ENCODE measurements at places on chromosomes 1 and 21. TPM values are rescaled to one million over a fixed set of nuclear protein-coding genes. Genes with fewer than 3 reads are reported as not detected.

OR6N1 gene
- not detected for total RNA-seq

NBPF4 gene
- total RNA-seq, result not detected

COL9A2 gene
- total RNA-seq, result 0.59 TPM

DNA sequence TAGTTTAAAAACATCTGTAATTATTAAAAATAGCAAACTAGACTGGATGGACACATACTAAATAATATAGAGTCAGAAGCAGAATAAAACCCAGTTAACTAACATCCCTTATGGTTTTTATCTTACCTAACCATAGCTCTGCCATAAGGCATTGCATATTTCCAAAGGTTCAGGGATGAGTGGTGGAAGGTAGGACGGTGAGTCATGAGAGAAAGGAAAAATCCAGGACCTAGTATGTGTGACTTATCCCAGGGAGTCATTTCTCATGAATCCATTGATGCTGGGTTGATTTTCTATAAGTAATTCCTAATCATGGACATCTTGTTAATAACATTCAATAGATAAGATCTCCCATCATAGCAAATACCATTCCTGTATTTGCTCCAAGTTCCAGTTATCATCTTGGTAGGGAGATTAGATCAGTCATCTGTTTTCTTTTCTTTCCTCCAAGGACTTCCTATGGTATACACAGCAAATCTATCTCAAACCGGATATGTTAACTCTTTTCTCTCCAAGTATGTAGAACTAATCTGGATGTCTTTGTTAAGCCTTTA is 490.7 kb upstream of the B3GALT2 start:
- H3K27ac ChIP-seq, result no peak overlapping the region
- H3K4me1 ChIP-seq, result no peaks in the 10 kb centered on the region
- no peaks in the 10 kb centered on the region for H3K27me3 ChIP-seq
- no peak overlapping the region for H3K4me3 ChIP-seq
- H3K36me3 ChIP-seq, result no peaks in the 10 kb centered on the region
- no peak for DNase-seq

DNA sequence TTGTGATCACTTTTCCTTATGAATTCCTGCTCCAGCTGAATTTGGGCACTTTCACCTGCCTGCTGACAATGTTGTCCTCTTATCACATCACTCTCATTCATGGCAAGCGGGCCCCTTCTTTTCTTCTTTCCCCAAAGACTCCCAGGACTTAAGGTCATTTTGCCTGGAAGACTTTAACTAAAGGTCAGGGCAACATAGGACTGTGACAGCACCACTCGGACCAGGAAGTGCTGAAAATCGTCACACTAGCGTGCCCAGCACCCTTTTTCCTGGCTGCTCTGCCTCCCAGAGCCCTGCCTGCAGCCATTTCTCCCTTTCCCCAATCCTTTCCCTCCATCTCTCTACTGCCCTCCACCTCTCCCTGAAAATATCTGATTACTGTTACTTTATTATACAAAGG is 35.4 kb downstream of the CD34 start:
- H3K4me3 ChIP-seq, result no peak overlapping the region
- H3K27ac ChIP-seq, result no peak overlapping the region
- DNase-seq, result no peak
- no peaks in the 10 kb centered on the region for H3K27me3 ChIP-seq
- H3K36me3 ChIP-seq, result no peaks in the 10 kb centered on the region

GRCh38 chr1:30191154-30191702 is 532.2 kb downstream of the MATN1 start:
- DNase-seq, result peak; percentile 60
- no peaks in the 10 kb centered on the region for H3K27me3 ChIP-seq
- H3K36me3 ChIP-seq, result no peaks in the 10 kb centered on the region

DNA sequence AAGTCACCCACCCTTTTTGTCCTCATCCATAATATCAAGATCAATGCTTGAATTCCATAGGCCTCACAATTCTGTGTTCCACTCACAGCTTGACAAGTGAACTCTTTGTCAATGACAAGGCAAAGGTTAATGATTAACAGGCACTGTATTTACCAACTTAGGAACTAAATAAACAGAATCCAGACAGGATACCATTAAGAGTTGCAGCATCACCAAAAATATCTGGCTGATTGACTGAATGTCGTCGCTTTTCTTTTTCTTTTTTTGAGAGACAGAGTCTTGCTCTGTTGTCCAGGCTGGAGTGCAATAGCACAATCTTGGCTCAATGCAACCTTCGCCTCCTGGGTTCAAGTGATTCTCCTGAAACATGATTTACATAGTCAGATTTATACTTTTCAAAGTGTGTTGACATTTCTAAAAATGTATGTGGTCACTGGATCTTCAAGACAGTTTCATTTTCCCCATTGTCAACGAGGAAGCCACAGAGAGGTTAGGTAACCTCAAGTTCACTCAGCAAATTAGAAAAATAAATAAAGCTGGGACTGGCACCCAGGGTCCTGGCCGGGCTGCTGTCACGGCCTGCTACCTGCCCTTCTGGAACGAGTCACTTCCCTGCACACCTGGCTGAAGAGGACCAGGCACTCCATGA is 81.0 kb downstream of the PDE9A start:
- H3K27me3 ChIP-seq, result no peaks in the 10 kb centered on the region
- DNase-seq, result no peak
- H3K4me3 ChIP-seq, result no peak overlapping the region
- H3K4me1 ChIP-seq, result no peaks in the 10 kb centered on the region

All from right atrium auricular region (tissue), 2 donors.